ENCODE measurements at places on chromosomes 2 and 18.

GRCh38 chr18:41418598-41418997 is 536.4 kb upstream of the PIK3C3 start:
- no peak for DNase-seq

DNA sequence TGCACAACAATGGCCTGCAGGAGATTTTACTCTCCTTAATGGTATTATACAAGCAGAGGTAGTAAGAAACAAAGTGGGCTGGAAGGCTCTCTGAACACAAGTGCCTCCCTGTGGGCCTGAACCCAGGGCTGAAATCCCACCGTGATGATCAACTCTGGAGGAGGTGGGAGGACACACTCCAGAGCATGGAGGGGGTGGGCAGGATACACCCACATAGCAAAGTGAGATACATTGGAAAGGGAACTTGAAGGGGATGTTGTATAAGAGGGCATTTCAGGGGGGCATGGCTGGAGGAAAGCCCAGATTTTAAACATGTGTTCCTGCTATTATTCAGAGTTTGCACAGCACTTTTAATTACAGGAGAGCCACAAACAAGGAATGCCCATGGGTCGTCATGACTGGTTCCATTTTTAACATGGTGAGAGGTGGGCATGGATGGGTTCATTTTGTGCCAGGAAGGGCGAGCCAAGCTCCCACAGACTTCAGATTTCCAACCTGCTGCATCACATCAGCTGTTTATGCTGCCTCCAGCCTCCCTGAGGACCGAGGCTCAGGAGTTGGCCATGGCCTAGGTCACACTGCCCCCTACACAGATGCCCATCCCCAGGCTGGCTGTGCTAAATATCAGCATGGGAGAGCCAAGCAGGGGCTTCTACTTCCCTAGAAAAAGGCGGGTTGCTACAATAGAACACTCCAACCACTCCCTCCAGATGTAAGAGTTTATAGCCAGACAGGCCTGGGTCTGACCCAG is 416.2 kb upstream of the ID2 start:
- DNase-seq = no peak

- peak; percentile 47 for DNase-seq
These were observed 49.9 kb upstream of the RAB6C start for GRCh38 chr2:129929321-129930290.

- DNase-seq = no peak
These were observed 26.1 kb upstream of the SEMA4C start for GRCh38 chr2:96895746-96896651.

DNA sequence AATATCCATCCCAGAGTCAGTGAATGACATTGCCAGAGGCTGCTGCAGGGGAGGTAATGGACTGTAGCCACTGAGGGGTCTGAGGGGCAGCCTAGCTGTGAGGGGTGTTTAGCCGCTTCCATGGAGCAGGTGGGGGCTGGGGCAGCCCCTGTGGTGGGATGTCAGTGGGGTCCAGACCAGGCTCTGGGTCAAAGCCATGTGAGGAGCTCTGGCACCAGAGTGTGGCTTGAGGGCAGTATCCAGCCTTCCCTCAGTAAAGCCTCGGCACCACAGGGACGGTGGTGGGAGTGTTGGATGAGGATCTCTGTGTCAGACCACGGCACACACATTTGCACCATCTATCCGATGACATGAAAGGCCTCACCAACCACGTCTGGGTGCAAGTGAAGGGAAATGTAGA is 85.0 kb downstream of the INHBB start:
- DNase-seq = no peak

DNA sequence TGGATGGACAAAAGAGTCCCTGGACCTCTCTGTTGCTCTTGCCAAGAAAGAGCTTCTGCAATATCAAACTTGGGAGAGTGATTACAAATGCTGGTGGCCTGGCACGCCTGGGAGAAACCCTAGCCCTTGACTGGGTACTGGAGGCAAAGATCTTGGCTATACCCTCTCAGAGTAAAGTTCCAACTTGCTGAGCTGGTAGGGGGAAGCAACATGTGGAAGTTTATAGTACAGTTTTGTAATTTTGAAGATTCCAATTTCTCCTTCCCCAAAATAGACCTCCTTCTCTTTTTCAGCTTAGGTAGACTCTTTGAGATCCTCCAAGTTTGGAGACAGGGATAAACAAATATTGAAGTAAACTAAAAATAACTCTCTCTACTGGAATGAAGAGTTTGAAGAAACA is 645.3 kb downstream of the NR4A2 start:
- DNase-seq = no peak

DNA sequence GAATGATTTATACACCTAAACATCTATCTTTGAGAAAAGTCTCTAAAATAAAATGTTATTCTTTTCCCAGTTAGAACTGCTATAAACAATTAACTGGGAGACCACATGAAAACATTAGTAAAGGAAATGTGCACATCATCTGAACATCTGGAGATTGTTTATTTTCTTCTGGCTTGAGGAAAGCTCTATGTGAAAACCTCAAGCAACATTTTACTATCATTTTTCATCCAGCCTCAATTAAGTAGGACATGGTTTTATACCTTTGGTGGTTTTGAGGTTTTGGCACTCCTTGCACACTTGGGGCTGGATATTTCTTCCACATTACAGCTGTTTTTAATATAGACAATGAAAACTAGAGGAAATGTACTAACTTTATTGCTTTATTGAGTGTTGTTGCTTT is 609.5 kb upstream of the SLC8A1 start:
- DNase-seq = peak; percentile 85
